ENCODE measurements at places on chromosomes 3 and 15. TPM values are rescaled to one million over a fixed set of nuclear protein-coding genes. Genes with fewer than 3 reads are reported as not detected.

- DNase-seq = no peak
Measured at GRCh38 chr3:129184396-129184657, 631 bp upstream of the CNBP start.

GRCh38 chr15:69424001-69424400 lies 9.9 kb downstream of the KIF23 start:
- DNase-seq = no peak

- no peak for DNase-seq
Measured at GRCh38 chr15:48466820-48467219, 135.6 kb downstream of the DUT start.

- DNase-seq = no peak
Measured at GRCh38 chr3:141442914-141443313, 43.9 kb upstream of the RASA2 start.

DNA sequence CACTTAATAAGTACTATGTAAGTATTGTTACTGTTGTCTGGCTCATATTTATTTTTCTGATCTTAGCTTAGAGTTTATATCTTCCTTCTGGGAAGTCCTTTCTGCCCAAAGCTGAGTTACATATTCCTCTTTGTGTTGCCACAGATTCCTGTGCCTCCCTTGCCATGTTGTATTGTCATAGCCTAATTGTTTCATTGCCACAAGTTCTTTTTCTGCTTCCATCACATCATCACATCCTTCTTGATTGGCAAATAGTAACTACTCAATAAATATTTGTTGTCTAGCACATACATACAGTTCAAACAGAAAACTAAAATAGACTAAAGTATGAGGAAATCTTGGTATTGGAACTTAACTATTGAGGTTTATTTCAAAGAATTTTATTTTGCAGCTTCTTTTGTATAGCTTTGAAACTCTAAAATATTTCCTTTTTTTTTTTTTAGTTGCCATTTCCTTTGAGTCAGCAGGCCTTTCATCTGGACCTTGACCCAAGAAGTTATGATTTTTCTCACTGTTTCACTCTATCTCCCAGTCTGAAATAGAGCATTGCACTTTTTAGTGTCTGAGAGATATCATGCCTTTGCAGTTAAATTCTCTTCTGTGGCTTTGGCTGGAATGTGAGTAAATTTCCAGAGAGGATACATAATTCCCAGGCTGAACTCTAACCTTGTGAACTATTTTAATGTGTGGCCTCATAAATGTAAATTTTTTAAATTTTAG lies 98.2 kb downstream of the ZNF609 start:
- DNase-seq = no peak

Gene MRAS
- 5.1 TPM for polyA plus RNA-seq

Gene ASB14
- not detected for polyA plus RNA-seq

Gene ALPK3
- 0.29 TPM for polyA plus RNA-seq

Gene FILIP1L
- 11.1 TPM for polyA plus RNA-seq

Gene OR4F6
- not detected for polyA plus RNA-seq

Measured in spleen (tissue), 13 donors.